Pulmonary artery endothelial cell (primary cell): ENCODE measurements at places on chromosomes 13 and 19. TPM values are rescaled to one million over a fixed set of nuclear protein-coding genes. Genes with fewer than 3 reads are reported as not detected.

The IL12RB1 gene
- total RNA-seq = 0.18 TPM in 1 of 2 replicates, not detected in the other

The FUT3 gene
- not detected in 2 replicates for total RNA-seq

The ZNF571 gene
- 1.6 and 2.9 TPM in 2 replicates for total RNA-seq

The S1PR2 gene
- total RNA-seq = 0.25 and 0.46 TPM in 2 replicates

The VSTM2B gene
- total RNA-seq = not detected in 2 replicates
